A549 treated with GW870086 at 1 μM for 4 hours (cell line): ENCODE measurements at places on chromosomes 12 and 14. TPM values are rescaled to one million over a fixed set of nuclear protein-coding genes. Genes with fewer than 3 reads are reported as not detected.

PRB2 gene
- not detected in 5 replicates for total RNA-seq

LYZ gene
- total RNA-seq = 0.09 to 3.0 TPM (median 0.45 TPM) in 3 of 5 replicates, not detected in the others

CNIH1 gene
- 239 to 340 TPM (median 257 TPM) in 5 replicates for total RNA-seq

MUCL1 gene
- not detected in 5 replicates for total RNA-seq

KIAA0586 gene
- 6.0 to 10.6 TPM (median 9.2 TPM) in 5 replicates for total RNA-seq

IL31 gene
- not detected in 5 replicates for total RNA-seq
